ENCODE measurements at places on chromosomes 7 and 10.

DNA sequence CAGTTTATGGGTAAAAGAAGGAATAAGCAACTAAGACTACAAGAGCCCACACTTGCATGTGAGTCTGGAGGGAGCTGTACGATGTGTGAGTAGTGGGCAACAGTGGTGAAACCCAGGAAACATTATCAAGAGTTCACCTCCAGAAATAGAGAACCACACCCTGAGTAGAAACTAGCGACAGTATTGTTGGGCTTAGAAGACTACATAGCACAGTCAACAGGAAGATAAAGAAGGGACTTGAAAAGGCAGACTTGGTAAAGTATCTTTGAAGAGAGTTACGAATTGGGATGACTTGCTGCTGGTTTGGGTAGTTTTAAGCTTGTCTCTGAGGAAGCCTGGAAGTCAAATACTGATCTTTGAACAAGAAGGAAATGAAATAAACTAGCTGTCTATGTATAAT, 223.2 kb upstream of the GNAI1 start:
- H3K36me3 ChIP-seq = no peaks in the 10 kb centered on the region
- no peak overlapping the region for H3K4me3 ChIP-seq
- no peaks in the 10 kb centered on the region for H3K27me3 ChIP-seq
- no peaks in the 10 kb centered on the region for H3K4me1 ChIP-seq

- no peak overlapping the region for H3K4me3 ChIP-seq
- DNase-seq = no peak
- no peaks in the 10 kb centered on the region for H3K27me3 ChIP-seq
Measured at GRCh38 chr7:44080686-44081265, 1.6 kb downstream of the POLM start.

DNA sequence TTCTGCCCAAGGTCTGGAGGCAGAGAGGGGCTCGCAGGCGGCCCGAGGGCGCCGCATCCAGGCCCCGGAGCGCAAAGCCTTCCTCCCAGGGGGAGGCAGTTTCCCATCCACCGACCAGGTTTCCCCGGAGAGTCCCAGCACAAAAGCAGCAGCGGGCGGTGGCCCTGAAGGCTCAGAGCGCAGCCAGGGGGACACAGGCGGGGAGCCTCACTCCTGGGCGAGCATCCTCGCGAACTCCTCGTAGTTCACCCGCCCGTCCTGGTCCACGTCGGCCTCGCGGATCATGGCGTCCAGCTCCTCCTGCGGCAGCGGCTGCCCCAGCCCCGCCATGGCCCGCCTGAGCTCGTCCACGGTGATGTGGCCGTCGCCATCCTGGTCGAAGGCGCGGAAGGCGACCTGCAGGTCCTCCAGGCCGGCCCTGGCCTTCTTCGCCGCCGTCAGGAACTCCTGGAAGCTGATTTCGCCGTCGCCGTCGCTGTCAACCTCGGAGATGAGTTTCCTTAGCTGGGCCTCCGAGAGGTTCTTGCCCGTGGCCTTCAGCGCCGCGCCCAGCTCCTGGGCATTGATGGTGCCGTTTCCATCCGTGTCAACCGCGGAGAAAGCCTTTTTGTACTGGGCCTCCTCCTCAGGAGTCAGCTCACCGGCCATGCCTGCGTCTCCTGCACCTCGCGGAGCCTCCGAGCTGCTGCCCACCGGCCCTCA, 428 bp downstream of the CALML5 start:
- H3K36me3 ChIP-seq = no peaks in the 10 kb centered on the region
- H3K4me1 ChIP-seq = peaks cover 2% of the 10 kb centered on the region
- DNase-seq = no peak
- no peak overlapping the region for H3K4me3 ChIP-seq

- no peak for DNase-seq
- no peaks in the 10 kb centered on the region for H3K36me3 ChIP-seq
- no peaks in the 10 kb centered on the region for H3K27me3 ChIP-seq
- H3K4me1 ChIP-seq = peaks cover 8% of the 10 kb centered on the region
Measured at GRCh38 chr7:105674200-105674920, 93.1 kb upstream of the EFCAB10 start.

- DNase-seq = no peak
- H3K36me3 ChIP-seq = no peaks in the 10 kb centered on the region
- no peaks in the 10 kb centered on the region for H3K27me3 ChIP-seq
- H3K4me1 ChIP-seq = no peaks in the 10 kb centered on the region
- H3K27ac ChIP-seq = no peak overlapping the region
Measured at GRCh38 chr7:104241135-104241534, 33.3 kb upstream of the ORC5 start.

DNA sequence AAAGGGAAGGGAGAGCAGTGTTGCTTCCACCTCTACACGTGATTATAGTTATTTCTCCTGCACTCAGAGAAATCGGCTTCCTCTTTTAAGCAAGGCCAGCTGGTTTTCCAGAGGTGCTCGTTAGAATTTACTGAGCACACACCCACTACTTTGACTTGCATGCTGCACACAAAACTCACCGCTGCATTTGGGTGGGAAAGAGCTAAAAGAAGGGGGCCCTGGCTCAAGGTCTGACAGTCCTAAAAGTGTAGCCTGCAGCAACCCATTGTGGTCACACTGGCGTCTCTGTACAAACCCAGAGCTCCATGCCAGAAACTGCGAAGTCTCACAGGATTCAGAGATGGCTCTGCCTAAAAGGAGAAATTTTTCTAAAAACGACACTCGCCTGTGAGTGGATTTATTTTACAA, 133.7 kb downstream of the SLC25A13 start:
- no peaks in the 10 kb centered on the region for H3K4me1 ChIP-seq
- H3K36me3 ChIP-seq = peaks cover 7% of the 10 kb centered on the region
- H3K27me3 ChIP-seq = no peaks in the 10 kb centered on the region

GRCh38 chr10:15339892-15340291, 31.2 kb downstream of the FAM171A1 start:
- peaks cover 2% of the 10 kb centered on the region for H3K4me1 ChIP-seq
- DNase-seq = no peak

- no peaks in the 10 kb centered on the region for H3K4me1 ChIP-seq
- DNase-seq = no peak
- H3K27me3 ChIP-seq = no peaks in the 10 kb centered on the region
- no peak overlapping the region for H3K4me3 ChIP-seq
- H3K27ac ChIP-seq = no peak overlapping the region
- no peaks in the 10 kb centered on the region for H3K36me3 ChIP-seq
Measured at GRCh38 chr10:1163831-1164230, 107.6 kb downstream of the WDR37 start.

DNA sequence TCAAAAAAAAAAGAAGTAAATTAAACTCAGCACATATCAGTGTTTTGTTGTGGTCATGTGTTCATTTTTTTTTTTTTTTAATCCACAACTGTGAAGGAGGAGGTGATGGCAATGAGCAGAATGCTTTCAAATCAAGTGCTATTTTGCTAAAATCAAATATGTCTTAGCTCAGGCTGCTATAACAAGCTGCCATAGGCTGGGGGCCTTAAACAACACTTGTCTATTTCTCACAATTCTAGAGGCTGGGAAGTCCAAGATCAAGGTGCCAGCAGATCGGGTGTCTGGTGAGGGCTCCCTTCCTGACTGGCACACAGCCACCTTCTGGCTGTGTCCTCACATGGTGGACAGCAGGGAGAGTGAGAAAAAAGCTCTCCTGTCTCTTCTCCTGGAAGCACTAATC, 203.9 kb downstream of the FAM107B start:
- no peaks in the 10 kb centered on the region for H3K27me3 ChIP-seq
- H3K36me3 ChIP-seq = no peaks in the 10 kb centered on the region
- no peak for DNase-seq
- no peak overlapping the region for H3K27ac ChIP-seq
- no peak overlapping the region for H3K4me3 ChIP-seq

- H3K4me1 ChIP-seq = no peaks in the 10 kb centered on the region
- DNase-seq = no peak
- no peak overlapping the region for H3K4me3 ChIP-seq
- H3K27ac ChIP-seq = no peak overlapping the region
Measured at GRCh38 chr10:114077347-114077746, 33.7 kb downstream of the ADRB1 start.

- H3K27me3 ChIP-seq = no peaks in the 10 kb centered on the region
- no peak overlapping the region for H3K27ac ChIP-seq
- no peak overlapping the region for H3K4me3 ChIP-seq
- peaks cover 2% of the 10 kb centered on the region for H3K36me3 ChIP-seq
- no peak for DNase-seq
Measured at GRCh38 chr10:5448333-5449001, 36.1 kb downstream of the NET1 start.

DNA sequence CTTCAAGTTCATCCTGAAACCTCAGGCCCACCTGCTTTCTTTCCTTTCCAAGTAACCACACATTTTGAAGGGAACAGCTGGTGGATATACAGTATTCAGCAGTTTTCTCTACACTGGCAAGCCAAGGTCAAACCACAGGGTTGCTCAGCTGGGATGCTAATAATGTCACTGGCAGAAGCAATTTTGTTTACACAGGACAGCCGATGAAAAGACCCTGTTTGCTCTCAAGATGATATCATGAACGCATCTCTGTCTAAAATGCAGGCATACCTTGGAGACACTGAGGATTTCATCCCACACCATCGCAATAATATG, 186.2 kb downstream of the USP6NL start:
- H3K4me3 ChIP-seq = no peak overlapping the region
- no peaks in the 10 kb centered on the region for H3K27me3 ChIP-seq
- H3K4me1 ChIP-seq = no peaks in the 10 kb centered on the region
- no peaks in the 10 kb centered on the region for H3K36me3 ChIP-seq
- no peak for DNase-seq

GRCh38 chr10:133274751-133275683, 1.7 kb downstream of the ADAM8 start:
- H3K27ac ChIP-seq = no peak overlapping the region
- no peaks in the 10 kb centered on the region for H3K4me1 ChIP-seq
- H3K36me3 ChIP-seq = no peaks in the 10 kb centered on the region
- no peaks in the 10 kb centered on the region for H3K27me3 ChIP-seq
- no peak overlapping the region for H3K4me3 ChIP-seq
- no peak for DNase-seq

DNA sequence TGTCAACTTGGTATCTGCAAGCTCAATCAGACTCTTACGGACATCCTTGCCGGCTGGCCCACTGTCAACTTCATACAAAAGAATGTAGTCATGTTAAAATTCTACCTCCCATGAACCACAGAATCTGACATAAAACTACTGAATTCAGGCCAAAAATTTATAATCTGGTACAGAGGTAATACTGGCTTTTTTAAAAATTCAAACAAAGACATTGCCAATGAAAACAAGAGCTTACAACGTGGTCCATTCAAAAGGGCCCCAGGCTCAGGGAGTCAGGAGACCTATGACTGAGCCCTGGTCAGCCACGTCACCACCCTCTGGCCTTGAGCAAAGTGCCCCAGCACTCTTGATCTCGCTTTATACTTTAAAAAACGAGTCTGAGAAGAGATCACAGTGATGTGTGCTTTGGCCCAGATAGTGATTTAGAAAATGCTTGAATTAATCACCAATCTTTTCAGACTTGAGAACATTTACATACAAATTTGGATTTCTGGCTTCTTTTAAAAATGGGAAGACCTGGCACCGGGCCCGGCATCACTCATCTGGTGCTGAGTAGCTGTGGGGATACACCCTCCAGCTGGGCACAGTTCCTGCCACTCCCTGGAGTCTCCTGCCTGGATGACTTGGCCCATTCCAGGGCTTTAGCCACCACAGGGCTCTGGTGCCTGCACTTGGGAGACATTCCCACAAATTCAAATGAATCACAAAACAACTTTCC, 94.1 kb downstream of the PIP4K2A start:
- no peak overlapping the region for H3K4me3 ChIP-seq
- DNase-seq = no peak
- no peak overlapping the region for H3K27ac ChIP-seq
- H3K4me1 ChIP-seq = peaks cover 8% of the 10 kb centered on the region
- H3K36me3 ChIP-seq = no peaks in the 10 kb centered on the region
- H3K27me3 ChIP-seq = no peaks in the 10 kb centered on the region

DNA sequence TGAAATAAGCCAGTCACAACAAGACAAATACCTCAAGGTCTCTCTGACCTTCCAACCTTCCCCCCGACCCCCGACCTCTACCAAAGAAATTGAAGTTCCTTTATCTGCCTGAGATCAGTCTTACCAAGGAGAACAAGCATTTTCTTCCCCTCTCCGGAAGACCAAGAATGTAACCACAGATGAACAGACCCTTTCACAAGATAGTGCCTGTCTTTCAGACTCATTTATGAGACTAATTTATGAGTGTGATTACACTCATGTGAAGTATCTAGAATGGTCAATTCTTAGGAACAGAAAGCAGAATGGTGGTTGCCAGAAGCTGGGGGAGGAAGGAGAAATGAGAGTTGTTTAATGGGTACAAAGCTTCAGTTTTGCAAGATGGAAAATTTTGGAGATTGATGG, 108.9 kb upstream of the MKLN1 start:
- H3K36me3 ChIP-seq = no peaks in the 10 kb centered on the region
- no peaks in the 10 kb centered on the region for H3K27me3 ChIP-seq
- no peaks in the 10 kb centered on the region for H3K4me1 ChIP-seq

- H3K27ac ChIP-seq = no peak overlapping the region
- H3K36me3 ChIP-seq = no peaks in the 10 kb centered on the region
- H3K4me1 ChIP-seq = no peaks in the 10 kb centered on the region
- H3K4me3 ChIP-seq = no peak overlapping the region
- no peaks in the 10 kb centered on the region for H3K27me3 ChIP-seq
Measured at GRCh38 chr10:128144547-128144946, 18.3 kb upstream of the MKI67 start.

DNA sequence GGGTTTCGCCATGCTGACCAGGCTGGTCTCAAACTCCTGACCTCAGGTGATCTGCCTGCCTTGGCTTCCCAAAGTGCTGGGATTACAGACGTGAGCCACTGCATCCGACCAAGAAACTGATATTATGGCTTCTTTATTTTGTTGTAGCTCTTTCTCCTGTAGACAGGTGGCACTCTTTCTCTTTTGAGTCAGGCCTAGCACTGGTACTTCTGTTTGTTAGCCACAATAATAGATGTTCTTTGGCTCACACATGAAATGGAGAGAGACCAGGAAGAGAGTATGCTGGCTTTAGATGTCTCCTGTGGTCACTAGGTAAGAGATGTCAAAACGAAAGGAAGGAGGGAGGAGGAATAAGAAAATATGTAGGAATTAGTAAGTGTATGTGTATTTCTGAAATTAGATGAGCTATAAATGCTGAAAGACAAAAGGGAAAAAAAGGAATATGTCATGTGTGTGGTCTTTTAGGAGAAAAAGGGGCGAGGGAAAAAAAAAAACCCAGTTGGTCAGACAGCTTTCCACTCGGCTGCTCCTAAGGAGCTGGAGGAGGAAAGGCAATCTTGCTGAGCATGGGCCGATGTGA, 78.7 kb downstream of the CLEC2L start:
- peak; percentile 56 for DNase-seq
- H3K4me1 ChIP-seq = no peaks in the 10 kb centered on the region
- H3K36me3 ChIP-seq = no peaks in the 10 kb centered on the region
- H3K27ac ChIP-seq = no peak overlapping the region
- H3K27me3 ChIP-seq = no peaks in the 10 kb centered on the region

GRCh38 chr7:111735661-111736551, 173.6 kb upstream of the IMMP2L start:
- H3K36me3 ChIP-seq = peaks cover 8% of the 10 kb centered on the region
- H3K27ac ChIP-seq = no peak overlapping the region
- H3K4me3 ChIP-seq = no peak overlapping the region
- no peaks in the 10 kb centered on the region for H3K27me3 ChIP-seq
- no peaks in the 10 kb centered on the region for H3K4me1 ChIP-seq

Data from mesendoderm (in vitro differentiated cells).